ENCODE measurements at places on chromosomes 6 and 20. TPM values are rescaled to one million over a fixed set of nuclear protein-coding genes. Genes with fewer than 3 reads are reported as not detected.

GRCh38 chr6:21996425-21997118 lies 300.3 kb downstream of the PRL start:
- peak; percentile 60 for DNase-seq

LAMA4 gene
- total RNA-seq = 20.7 TPM

DNA sequence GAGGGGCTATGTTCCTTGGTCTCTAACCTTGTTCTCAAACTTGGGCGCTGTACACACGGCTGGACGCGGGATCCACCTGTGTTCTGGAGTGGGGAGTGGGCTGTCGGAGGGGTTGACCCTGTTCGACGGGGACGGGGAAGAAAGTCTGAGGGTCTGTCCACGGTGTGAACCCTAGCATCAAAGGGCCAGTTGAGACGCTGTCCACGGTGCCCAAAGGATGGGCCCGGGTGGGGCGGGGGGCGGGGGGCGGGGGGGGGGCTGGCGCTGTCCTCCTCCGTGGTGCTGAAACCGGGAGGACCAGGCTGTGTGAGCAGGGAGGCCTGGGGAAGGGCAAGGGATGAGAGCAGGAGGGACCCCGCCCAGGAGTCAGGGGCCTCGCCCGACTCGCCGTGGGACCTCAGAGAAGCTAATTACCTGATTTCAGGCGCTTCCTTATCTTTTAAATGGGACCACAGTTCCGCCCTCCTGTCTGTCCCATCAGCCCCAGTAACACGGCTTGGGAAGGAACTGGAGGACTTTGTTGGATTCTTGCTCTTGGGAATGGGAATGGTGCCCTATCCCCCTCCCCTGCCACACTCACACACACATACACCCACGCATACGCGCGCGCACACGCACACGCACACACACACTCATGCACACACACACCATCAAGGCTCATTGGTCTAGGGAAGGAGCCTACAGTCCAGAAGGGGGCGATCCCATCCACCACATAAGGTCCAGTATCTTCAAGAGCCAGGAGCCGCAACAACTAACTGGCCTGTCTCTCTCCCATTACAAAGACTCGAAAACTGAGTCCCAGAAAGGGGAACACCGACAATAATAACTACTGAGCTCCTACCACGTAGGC lies 1.0 kb upstream of the VSTM2L start:
- no peak for DNase-seq

DNA sequence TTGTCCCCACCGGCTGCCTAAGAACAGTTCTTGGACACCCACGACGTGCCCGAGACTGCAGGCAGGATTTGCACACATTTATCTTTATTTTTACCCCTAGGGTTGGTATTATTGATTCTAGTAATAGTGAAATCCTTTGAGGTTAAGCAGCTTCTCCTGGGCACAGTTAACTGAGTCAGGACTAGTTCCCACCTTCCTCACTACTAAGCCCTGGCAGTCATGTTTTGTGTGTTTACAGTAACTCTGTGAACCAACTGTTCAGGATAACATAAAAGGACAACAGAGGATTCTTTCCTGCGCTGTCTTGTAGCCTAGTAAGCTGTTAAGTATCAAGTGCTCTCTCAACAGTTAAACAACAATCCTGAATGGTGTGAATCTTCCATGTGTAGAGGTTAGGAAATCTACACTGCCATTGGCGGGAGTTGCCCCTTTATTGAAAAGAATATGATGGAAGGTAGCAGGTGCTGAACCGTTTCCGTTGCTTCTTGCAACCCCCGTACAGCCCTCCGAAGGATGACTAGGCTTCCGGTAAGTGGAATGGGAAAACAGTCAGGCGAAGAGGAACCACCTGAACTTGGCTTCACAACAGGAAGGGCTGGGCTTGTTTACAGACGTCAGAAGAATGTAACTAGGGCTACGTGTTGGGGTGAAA lies 979 bp upstream of the SOD2 start:
- DNase-seq = peak; percentile 39

GRCh38 chr20:1417273-1417672 lies 24.4 kb upstream of the FKBP1A start:
- no peak for DNase-seq

- no peak for DNase-seq
Observed at GRCh38 chr6:143432588-143432987, 17.9 kb downstream of the ADAT2 start.

DNA sequence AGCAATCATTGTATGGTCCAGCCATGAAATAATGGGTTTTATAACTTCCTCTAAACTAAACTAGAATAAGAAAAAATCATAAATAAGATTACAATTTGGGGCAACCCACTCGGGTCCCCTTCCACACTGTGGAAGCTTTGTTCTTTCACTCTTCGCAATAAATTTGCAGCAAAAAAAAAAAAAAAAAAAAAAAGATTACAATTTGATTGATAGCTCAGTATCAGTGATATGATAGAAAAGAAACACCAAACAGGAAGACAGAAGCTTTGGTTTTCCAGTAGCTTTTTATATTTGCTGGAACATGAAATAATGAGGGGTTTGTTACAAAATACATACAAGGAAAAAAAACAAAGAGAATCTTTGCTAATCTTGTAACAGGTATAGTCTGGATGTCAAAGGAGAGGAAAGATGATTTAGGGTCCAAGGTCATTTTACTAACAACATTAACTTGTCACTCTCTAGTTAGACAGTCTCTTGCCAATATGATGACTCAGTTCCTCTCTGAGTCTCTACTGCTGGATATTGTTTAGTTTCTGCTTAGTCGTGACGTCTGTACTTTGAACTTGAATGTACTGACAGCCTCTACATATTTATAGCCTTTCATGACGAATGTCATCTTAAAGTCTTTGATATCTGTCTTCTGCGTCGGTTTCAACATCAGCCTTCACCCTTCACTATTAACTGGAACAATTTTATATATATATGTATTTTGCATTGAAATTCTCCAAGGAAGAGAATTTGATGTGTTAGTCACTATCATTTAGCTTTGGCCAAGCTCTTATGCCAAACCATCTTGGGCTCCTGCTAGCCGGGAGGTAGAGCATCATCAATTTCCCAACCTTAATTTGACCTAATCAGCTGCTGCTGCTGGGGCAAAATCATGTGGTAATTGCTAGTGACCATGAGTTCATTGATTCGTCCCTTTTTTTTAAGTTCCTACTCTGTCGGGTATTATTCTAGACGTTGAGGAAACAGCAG lies 213.1 kb upstream of the STXBP5 start:
- no peak for DNase-seq

JPH2 gene
- total RNA-seq = 11.4 TPM

- DNase-seq = no peak
Observed at GRCh38 chr6:14645841-14646240, 528.3 kb downstream of the CD83 start.

DNA sequence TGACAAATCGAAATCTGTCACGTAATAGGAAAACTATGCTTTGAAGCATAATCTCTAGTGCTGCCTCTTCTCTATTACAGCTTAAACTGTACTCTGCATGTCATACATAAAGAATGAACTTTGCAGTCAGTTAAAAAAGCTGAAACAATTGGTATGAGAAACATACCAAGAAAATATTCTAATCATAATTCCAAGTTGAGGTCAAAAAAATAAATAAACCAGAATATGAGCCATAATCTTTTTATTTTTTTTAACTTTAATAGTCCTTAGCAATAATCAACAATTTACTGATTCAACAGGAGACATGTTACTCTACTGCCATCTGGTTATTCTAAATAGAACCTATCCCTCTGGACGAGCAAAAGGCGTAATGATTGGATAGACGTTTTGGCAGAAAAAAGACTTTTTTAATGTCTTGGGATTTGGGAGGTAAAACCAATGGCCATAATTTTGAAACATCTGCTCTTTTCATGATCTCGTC lies 224.4 kb upstream of the FLRT3 start:
- DNase-seq = no peak

RPP40 gene
- 3.7 TPM for total RNA-seq

GRCh38 chr20:14604143-14604542 lies 266.7 kb upstream of the FLRT3 start:
- DNase-seq = no peak

- DNase-seq = no peak
Observed at GRCh38 chr6:50716899-50717509, 3.7 kb downstream of the TFAP2D start.

NT5E gene
- 41.0 TPM for total RNA-seq

KCNK5 gene
- 77.0 TPM for total RNA-seq

DNA sequence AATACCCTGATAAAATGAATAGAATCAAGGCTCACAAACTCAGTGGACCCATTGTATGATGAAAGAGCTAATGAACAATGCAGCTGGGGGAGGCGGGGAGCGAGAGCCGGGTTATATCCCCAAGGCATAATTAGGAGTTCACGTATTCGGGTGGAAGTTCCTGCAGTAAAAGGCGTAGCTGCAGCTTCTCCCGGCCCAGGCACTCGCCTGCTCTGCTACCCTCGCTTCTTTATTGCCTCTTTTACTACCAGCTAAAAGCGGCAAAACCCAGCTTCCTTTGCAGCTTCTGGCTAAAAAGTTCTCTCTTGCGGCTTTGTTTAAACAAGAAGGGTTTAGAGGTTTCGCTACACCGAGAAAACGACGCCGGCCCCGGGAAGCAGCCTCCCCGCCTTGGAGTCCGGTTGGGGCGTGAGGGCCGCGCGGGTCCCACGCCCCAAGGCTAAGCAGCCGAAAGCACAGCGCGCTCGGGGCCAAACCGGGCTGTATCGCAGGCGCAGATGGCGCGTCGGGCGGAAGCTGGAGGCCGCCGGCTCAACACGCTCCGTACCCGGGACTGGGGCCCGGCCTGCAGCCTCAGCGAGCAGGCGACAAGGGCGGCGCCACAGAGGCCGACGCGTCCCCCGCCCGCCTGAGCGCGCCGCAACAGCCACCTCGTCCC lies 1.6 kb downstream of the ZBTB2 start:
- peak; percentile 86 for DNase-seq

- no peak for DNase-seq
Observed at GRCh38 chr6:131867744-131868143, 59.9 kb downstream of the ENPP1 start.

GRCh38 chr6:79427721-79428120 lies 109.5 kb downstream of the LCA5 start:
- no peak for DNase-seq

BCKDHB gene
- total RNA-seq = 22.8 TPM

ARFGEF3 gene
- total RNA-seq = 7.8 TPM

PKIB gene
- 5.3 TPM for total RNA-seq

DNA sequence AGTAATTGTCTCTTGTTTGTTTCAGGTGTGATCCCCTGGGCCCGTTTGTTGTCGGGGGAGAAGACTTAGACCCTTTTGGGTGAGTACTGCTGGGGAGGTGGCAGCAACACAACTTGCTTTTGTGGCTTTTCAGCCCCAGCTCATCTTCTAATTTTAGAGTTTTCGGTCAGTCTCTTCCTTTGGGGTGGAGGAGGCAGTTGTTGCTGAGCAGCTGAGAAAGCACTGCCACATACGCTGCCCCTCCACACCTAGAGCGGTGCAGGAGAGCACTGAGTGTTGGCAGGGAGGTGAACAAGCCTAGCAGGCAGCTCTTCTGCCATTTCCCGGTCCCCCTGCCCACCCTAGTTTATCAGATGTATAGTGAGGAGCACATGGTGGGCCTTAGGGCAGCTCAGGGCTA lies 21.7 kb downstream of the TMEM74B start:
- DNase-seq = no peak

- DNase-seq = no peak
Observed at GRCh38 chr6:32060966-32061655, 22.9 kb downstream of the CYP21A2 start.

DNA sequence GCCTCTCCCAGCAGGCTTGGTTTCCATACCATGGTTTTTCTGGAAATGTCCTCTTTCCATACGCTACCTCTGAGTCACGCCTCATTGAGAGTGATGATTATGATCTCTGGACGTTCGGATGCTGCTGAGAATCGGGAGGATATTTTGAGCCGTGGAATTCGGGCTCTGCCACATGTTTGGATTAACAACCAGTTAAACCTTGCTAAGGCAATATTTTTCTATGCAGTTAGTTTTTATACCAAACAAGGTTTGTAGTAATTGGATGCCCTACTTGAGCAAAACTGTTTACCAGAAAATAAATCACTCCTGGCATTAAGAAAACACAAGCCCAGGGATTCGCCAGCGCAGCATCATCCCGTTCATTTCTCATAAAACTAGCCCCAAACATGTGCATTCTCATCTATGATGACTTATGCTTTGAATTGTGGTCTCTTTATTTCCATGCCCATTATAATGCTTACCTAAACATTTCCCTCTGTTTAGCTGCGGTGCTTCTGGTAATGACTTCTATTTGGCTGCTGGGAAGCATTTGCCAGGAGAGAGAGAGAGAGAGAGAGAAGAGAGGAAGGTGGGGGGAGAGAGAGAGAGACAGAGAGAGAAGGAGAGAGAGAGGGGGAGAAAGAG lies 198.9 kb downstream of the CLIC5 start:
- DNase-seq = no peak

TBX18 gene
- 4.1 TPM for total RNA-seq

- DNase-seq = peak; percentile 42
Observed at GRCh38 chr6:21824431-21825177, 231.1 kb downstream of the SOX4 start.

MKKS gene
- 17.8 TPM for total RNA-seq

GRCh38 chr20:62174021-62174804 lies 8.6 kb upstream of the MTG2 start:
- no peak for DNase-seq

GRCh38 chr6:15352845-15353244 lies 107.0 kb downstream of the JARID2 start:
- DNase-seq = no peak

DNA sequence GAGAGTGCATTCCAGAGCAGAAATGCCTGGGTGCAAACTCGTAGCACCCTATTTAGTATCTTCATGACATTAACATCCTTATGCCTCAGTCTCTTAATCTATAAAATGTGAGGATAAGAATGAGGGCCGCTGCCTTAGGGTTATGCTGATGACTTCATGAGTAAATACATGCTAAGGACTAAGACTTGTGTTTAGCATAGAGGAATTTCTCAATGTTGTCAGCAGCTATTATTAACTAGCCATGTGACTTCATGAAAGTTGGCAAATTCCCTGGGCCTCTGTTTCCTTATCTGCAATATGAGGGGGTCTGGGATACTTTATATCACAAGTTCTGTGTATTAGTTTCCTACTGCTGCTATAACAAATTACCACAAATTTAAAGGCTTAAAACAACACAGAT lies 108.1 kb upstream of the RIPOR2 start:
- no peak for DNase-seq

- DNase-seq = no peak
Observed at GRCh38 chr6:24431045-24431451, 28.3 kb downstream of the MRS2 start.

MYLK4 gene
- total RNA-seq = 1.3 TPM

UBE2C gene
- 2.4 TPM for total RNA-seq

- DNase-seq = no peak
Observed at GRCh38 chr6:55794136-55794812, 81.1 kb downstream of the BMP5 start.

All from kidney (tissue), 22 donors.